ENCODE measurements at places on chromosomes 11 and 22. TPM values are rescaled to one million over a fixed set of nuclear protein-coding genes. Genes with fewer than 3 reads are reported as not detected.

The HIPK3 gene
- 112 TPM for total RNA-seq

The ZNF74 gene
- 1.2 TPM for total RNA-seq

The FGF4 gene
- total RNA-seq = not detected

The MIAT gene
- total RNA-seq = 15.8 TPM

The OR4C46 gene
- not detected for total RNA-seq

The KCTD14 gene
- total RNA-seq = not detected

The APOL4 gene
- total RNA-seq = not detected

The IGF2 gene
- total RNA-seq = not detected

The CCDC116 gene
- not detected for total RNA-seq

The PLEKHB1 gene
- 15.3 TPM for total RNA-seq

The SMIM38 gene
- 0.31 TPM for total RNA-seq

The MS4A3 gene
- 0.31 TPM for total RNA-seq

The C22orf15 gene
- total RNA-seq = 0.31 TPM

The APOL3 gene
- 84.2 TPM for total RNA-seq

The FREY1 gene
- 1.6 TPM for total RNA-seq

The VSIG10L2 gene
- total RNA-seq = not detected

The SLN gene
- not detected for total RNA-seq

The GUCY1A2 gene
- under 0.01 TPM for total RNA-seq

The OR52W1 gene
- not detected for total RNA-seq

The TRIM48 gene
- not detected for total RNA-seq

The APOL6 gene
- total RNA-seq = 54.4 TPM

The LGALS1 gene
- total RNA-seq = 260 TPM

The OR10A2 gene
- not detected for total RNA-seq

The SAA4 gene
- not detected for total RNA-seq

The TRIM29 gene
- total RNA-seq = not detected

The FGF19 gene
- not detected for total RNA-seq

The PTPN5 gene
- not detected for total RNA-seq

The APOL5 gene
- not detected for total RNA-seq

The SLC35C1 gene
- 1.5 TPM for total RNA-seq

The SLC17A6 gene
- total RNA-seq = not detected

The LRRC74B gene
- not detected for total RNA-seq

The GP1BB gene
- total RNA-seq = 36.1 TPM

The ZBTB16 gene
- 23.3 TPM for total RNA-seq

The MOGAT2 gene
- total RNA-seq = not detected

The LARGE2 gene
- total RNA-seq = 0.94 TPM

The PLEKHA7 gene
- 1.7 TPM for total RNA-seq

The PRAME gene
- total RNA-seq = not detected

The PLA2G3 gene
- not detected for total RNA-seq

The HTR3B gene
- total RNA-seq = not detected

The SCN3B gene
- total RNA-seq = not detected

The FANCF gene
- 8.8 TPM for total RNA-seq
